NCI-H1694 treated with DMSO at 0.1 percent for 48 hours (cell line): ENCODE measurements at places on chromosomes 5 and 9.

GRCh38 chr5:20359377-20359776 is 371.4 kb upstream of the CDH18 start:
- DNase-seq = peak; percentile 14

DNA sequence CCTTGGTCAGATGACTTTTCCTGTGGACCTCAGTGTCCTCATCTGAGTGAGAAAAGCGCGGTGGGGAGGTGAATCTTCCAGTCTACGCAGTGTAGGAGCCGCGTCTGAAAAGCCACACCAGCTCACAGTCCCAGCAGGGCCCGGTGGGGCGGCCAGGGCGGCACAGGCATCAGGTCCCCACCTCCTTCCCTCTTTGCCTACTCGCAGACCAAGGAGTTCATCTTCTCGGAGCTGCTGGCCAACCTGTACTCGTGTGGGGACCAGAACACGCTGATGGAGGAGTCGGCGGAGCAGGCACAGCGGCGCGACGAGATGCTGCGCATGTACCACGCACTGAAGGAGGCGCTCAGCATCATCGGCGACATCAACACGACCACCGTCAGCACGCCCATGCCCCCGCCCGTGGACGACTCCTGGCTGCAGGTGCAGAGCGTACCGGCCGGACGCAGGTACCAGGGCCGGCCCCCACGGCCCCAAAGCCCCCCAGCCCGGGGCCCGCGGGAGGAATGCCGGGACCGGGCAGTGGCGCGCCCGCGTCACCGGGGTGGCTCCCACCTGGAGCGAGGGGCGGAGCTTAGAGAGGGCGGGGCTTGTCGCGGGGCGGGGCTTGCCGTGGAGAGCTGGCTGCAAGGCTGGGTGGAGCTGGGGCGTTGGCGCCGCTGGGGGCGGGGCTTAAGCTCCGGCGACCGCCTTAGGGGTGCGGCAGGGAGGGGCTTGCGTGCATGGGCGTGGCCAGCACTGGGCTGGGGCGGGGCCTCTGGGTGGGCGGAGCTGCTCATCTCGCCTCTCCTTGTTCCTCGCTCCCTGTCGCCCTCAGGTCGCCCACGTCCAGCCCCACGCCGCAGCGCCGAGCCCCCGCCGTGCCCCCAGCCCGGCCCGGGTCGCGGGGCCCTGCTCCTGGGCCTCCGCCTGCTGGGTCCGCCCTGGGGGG is 25.6 kb downstream of the GOLGA2 start:
- no peak for DNase-seq

DNA sequence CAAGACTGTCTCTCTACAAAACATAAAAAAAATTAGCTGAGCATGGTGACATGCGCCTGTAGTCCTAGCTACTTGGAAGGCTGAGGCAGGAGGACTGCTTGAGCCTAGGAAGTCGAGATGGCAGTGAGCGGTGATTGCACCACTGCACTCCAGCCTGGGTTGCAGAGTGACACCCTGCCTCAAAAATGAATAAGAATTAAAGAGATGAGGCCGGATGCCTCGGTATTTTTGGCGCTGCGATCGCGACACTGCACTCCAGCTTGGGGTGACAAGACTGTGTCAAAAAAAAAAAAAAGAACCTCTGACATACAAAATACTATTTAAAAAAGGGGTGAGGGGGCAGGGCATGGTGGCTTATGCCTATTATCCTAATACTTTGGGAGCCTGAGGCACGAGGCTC is 7.3 kb downstream of the GPBP1 start:
- DNase-seq = no peak

DNA sequence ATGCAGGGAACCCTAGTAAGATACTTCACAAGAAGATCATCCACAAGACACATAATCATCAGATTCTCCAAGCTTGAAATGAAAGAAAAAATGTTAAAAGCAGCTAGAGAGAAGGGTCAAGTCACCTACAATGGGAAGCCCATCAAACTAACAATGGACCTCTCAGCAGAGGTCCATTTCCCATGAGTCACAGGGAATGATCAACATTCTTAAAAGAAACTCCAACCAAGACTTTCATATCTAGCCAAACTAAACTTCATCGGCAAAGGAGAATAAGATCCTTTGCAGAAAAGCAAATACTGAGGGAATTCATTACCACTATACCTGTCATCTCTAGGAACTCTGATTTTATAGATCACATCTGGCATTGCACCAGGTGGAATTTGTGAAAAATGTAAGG is 52.9 kb upstream of the SPATA31E1 start:
- DNase-seq = no peak

GRCh38 chr5:112914584-112914983 is 7.4 kb downstream of the REEP5 start:
- no peak for DNase-seq

GRCh38 chr9:125409637-125410521 is 148.3 kb downstream of the GAPVD1 start:
- DNase-seq = no peak

DNA sequence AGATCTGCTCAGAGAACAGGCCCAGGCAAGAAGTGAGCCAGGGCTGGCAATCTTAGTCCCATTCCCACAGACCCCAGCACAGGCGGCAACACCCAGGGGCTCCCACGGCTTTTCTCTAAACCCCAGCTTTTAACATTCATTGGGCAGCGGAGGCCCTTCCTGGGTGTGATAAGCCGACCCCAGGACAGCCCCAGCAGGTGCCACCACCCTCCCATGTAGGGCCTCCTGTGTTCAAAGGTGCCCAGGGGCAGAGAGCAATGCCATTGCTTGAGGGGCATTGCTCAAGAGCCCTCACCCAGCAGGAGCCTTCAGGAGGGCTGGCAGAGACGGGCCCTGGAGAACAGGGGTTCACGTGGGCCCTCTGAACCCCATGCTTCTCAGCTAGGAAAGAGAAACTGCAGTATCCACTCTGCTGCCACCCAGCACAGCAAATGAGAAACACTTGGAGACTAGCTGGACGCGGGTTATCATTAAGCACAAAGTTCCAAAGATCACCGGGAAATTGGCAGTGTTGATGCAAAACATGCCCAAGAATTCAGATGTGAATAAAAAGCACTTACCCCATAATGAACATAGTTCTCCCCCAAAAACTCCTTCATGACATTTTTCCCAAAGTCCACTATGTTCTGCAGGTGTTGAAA is 13.9 kb downstream of the IPPK start:
- DNase-seq = no peak

GRCh38 chr9:12847561-12847960 is 72.7 kb downstream of the LURAP1L start:
- no peak for DNase-seq

- DNase-seq = no peak
These were observed 960 bp downstream of the CANX start for GRCh38 chr5:179699616-179700237.

- DNase-seq = no peak
These were observed 69.8 kb downstream of the NIPSNAP3B start for GRCh38 chr9:104833696-104834095.

DNA sequence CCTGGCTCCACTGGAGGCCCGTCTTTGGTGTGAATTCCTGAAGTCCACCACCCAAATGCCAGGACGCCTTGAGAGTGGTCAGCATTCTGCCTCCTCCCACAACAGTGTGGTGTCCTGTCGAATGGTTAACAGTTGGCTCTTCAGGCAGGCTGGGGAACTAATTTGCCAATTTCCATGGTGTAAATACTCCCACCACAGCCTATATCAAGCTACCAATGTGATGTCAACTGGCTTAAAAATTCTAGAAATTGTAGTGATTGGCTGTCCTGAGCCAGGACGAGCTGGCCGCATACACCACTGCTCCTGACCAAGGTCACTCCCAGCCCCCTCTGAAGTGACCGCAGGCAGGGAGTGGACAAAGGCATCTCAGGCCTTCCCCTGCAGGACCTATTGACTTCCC is 11.1 kb downstream of the UNC5A start:
- no peak for DNase-seq

DNA sequence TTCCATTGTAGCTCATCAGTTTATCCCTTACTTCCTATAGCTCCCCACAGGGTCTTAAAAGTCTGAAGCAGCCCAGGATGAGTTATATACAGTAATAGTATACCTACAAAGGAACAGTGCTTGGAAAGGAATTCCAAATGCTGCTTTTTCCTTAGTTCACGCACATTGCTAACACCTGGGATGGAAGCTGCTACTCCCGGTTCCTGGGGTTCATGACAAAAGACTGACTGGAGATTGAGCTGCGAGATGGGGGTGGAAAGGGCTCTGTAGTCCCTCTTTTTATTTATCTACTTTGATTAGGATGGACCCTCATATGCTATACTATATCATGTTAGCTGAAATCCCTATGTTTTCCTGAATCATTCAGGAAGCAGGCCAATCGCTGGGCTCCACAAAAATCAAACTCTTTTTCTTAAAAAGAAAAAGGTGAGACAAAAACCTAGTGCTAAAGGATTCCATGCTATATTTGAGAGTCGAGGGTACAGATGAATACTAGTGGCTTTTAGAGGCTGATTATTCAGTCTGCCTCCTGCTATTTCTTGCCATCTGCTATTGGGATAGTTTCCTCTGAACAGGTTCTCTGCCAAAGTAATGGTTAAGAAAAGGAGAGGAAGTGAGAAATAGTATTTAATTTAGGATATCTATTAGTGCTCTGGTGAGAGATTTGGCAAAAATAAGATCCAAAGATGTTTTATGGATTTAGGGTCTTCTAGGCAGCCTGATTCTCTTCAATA is 81.2 kb downstream of the MRPS27 start:
- no peak for DNase-seq
